Left lung (tissue), 14 donors: ENCODE measurements at places on chromosomes 11 and 22. TPM values are rescaled to one million over a fixed set of nuclear protein-coding genes. Genes with fewer than 3 reads are reported as not detected.

The GAS2 gene
- polyA plus RNA-seq, result 9.9 TPM

The RHBDD3 gene
- polyA plus RNA-seq, result 28.5 TPM

DNA sequence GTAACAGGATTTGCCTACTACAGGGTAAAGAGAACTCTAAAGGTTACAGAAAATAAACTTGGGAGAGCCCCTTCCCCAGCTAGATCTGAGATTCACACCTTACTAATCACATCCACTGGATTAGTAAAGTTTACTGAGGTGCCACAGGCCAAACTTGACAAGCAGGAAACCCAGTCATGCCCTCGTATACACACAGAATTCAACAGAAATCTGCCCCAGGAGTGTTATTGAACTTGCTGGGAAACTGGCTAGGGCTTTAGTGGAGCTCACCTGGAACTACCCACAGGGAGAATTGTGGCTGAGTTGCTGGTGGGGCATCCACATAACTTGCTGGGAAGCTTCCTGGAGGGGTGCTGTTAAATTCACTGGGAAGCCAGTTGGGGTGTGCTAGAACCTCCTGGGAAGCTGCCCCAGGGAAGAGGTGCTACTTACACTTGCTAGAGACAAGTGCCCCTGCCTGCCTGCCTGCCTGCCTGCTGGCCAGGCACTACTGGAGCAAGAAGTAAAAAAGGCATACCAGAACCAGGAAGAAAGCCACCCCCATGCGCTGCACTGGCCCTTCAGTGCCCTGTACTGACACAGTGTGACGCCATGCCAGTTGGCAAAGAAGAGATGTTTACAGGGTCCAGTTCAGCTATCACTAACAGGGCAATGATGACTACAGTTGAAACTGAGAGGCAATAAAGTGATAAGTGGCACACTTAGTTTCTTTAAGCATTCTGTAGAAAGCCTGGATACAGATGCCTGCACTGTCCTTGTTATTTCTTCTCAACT is 106.5 kb downstream of the ALX4 start:
- no peak for DNase-seq

The CCDC15 gene
- 10.1 TPM for polyA plus RNA-seq

DNA sequence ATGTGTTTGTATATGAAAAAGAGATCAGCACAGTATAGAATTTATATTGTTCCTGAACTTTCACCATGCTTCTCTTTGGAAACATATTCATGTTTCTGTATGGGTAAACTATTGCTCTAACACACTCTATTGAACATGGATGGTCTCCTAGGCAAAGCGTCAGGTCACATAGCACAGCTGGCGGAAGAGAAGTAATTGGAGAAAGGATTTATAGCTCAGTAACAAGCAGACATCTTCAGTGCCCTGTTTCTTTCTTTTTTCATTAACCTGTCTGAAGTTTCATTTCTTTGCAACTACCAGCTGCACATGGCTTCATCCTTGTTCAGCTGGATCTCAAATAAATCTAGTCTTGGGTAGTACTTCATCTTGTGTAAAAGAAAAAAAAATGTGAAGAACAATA is 84.4 kb upstream of the TRPC6 start:
- DNase-seq, result peak; percentile 57

DNA sequence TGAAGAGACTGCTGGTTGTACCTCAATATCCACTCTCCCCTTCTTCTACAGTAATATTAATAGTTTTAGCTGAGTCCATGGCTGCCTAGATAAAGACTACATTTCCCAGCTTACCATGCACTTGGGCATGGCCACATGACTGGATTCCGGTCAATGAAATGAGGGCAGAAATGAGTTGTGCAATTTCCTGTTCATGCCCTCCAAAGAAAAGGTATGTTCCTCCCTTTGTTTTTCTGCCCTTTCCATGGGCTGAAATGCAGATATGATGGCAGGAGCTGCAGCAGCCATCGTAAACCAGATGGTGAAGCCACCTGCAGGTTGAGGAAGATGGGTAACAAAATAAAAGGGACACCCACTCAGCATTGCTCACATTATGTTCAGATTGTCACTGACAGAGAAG is 15.3 kb upstream of the ELFN2 start:
- no peak for DNase-seq

DNA sequence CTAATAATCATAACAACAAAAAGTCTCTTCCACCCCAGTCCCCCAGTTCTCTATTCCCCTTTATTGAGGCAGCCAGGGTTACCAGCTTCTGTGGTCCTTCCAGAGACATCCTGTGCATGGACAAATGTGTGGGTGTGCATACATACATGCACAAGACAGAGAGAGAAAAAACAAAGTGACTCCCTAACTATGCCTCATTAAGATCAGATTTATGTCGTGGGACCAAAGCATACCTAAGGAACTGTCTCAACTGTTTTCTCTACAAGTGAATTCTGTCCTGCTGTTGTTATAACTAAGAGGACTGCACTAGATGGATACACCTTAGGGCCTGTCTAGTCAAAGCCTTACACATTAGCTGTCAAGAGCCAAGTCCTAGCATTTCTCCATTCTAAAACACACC is 106.7 kb downstream of the MRTFA start:
- no peak for DNase-seq

The SHANK2 gene
- 25.5 TPM for polyA plus RNA-seq

DNA sequence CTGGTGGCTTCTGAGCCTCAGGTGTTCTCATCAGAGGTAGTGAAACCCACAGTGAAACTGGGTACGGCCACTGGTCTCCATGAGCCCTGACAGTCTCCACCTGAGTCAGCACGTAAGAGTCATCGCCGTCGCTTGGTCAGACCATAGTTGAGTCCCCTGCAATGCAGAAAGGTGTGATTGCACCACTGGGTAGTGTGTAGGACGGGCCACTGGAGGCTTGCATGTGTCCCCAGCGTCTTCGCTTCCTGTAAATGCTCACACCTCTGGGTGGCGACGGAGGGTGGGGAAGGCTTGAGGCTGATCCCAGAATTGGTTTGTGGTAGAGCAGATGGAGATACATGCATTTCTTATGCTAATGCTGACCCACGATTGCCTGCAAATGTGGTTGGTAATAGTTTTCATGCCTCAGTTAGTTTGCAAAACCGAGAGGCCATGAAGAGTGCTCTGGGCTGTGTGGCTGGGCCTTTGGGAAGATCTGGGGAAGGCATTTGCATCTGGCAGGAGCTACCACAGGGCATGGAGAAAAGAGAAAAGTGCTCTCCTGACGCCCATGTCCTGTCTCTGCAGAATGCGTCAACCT is 26.5 kb downstream of the CTTN start:
- DNase-seq, result no peak

The KCNK7 gene
- polyA plus RNA-seq, result 0.54 TPM

GRCh38 chr11:92122561-92122960 is 102.1 kb upstream of the FAT3 start:
- DNase-seq, result no peak

DNA sequence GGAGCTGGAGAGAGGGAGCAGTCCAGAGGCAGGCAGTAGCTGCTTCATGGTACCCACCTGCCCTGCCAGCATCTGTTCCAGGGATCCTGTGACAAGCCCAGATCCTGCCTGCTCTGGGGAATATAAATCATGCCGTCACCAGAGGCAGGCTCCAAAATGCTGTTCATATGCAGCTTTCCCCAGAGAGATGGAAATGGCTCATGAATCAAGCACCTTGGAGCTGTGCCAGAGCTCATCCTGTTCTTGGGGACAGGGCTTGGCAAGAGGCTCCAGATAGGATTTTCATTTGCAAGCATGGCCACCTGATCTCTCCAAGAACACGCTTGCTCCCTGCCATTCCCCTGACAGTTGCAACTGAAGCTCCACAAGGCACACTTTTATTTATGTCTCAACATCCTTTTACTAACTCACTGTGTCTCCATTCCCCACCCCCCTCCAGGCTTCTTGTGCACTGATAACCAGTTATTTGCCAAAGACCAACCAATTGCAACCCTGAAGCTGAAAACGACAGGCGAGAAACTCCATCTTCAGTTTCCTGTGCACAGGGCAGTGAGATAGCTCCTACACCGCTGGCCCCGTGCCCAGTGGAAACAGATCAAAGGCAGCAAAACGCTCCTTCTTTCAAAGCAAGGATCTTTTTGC is 115.8 kb upstream of the PITPNB start:
- no peak for DNase-seq

DNA sequence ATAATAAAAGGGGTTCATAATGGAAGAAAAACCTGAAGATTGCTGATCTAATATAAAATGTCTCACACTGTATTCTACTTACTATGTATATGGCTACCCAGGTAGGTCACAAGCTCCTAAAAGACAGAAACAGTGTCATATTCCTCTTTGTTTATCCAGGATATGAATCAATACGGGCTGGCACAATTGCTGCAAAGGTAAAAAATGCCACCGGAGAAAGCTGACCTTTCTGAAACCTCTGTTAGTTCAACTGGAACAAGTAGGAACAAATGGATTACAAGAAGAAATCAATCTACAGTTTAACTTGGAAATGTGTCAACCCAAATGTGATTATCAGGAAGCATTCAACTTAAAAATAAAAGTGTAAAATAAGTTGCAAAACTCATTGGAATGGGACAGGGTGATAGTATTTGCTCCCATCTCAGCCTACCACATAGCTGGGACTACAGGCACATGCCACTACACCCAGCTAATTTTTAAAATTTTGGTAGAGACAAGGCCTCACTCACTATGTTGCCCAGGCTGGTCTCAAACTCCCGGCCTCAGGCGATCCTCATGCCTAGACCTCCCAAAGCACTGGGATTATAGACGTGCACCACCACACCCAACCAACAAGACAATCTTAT is 27.6 kb downstream of the SLC35F2 start:
- DNase-seq, result no peak

DNA sequence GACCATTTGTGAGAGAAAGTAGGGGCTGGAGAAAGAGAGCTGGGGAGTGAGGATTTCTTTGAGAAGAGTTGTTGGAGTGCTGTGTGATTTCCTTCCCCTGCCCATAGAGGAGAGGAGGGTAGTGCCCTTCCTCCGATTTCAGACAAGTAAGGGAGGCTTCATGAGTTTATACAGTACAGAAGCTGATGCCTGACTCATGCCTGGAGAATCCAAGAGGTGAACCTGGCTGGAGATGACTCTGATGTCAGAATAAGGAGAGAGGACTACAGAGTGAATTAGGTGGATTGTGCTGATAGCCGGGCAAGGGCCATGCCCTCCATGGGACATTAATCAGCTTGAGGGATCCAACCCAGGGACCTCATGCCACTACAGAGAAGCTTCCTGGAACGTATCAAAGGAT is 91.6 kb downstream of the FAR1 start:
- no peak for DNase-seq

DNA sequence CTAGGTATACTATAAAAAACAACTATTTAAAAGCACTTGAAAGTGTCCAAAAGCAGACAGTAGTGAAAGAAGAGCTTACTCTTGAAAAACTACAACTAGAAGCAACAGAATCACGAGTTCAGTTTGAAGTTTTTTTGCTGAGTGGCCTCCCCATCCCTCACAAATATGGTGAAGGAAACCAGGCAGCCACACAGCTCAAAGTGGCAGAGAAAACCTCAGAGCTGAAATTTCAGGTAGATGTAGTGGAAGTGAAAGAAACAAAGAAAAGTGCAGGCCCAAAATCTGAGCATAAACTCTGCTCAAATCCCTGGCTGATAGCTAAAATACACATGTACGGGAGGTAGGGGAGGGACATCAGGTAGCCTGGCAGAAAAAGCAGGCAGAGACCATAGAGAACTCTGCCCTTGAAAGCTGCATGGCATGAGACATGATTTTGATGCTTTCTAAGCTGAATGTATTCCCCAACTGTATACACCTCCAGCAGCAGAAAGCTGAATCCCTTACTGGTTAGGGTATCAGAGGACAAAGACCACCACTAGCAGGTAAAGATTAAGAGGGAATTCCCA is 12.1 kb downstream of the BTBD10 start:
- DNase-seq, result no peak

The FAT3 gene
- 63.2 TPM for polyA plus RNA-seq

DNA sequence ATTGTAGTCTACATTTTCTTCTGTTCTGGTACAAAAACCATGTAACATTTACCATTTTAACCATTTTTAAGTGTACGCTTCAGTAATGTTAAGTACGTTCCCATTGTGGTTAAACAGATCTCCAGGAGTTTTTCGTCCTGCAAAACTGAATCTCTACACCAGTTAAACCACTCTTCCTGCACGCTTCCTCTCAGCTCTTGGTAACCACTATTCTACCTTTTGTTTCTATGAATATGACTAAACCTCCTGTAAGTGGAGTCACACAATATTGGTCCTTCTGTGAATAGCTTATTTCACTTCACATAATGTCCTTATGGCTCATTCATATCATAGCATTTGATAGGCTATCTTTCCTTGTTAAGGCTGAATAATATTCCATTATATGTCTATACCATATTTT is 7.1 kb upstream of the EXT2 start:
- no peak for DNase-seq

DNA sequence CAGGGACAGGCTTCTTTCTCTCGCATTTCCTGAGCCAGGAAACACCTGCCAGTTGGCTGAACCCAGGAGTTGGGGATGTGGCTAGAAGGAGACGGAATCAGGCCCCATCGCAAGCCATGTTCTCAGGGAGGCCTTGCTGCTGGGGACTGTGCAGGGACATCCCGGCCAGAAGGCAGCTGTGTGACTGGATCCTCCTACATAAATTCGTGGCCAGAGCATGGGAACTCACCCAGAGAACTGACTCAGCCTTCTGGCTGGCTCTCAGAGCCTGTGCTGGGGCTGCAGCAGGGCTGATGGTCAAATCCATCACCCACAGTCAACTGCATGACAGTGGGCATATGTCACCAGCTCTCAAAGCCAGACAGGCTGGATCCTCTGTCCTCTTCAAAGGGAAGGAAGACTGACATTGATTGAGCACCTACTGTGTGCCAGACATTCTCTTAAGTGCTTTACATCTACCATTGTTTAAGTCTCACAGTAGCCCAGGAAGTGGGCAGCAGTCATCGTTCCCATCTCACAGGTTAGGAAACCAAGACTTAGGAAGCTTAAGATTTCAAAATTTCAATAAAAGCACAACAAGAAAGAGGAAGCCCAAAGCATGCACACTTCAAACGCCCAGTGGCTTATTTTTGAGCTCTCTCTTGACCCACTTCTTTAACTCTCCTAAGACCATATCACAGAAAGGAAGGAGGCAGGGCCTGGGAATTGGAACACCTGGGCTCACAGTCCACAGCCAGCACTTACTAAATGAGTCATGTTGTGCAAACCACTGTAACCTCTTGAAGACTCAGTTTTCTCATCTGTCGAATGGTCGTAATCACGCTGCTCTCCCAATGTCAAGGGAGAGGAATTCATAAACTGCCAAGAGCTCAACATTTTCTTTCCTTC is 30.9 kb upstream of the CACNG2 start:
- no peak for DNase-seq

The UPB1 gene
- 2.3 TPM for polyA plus RNA-seq

The SLC22A8 gene
- polyA plus RNA-seq, result 0.40 TPM

DNA sequence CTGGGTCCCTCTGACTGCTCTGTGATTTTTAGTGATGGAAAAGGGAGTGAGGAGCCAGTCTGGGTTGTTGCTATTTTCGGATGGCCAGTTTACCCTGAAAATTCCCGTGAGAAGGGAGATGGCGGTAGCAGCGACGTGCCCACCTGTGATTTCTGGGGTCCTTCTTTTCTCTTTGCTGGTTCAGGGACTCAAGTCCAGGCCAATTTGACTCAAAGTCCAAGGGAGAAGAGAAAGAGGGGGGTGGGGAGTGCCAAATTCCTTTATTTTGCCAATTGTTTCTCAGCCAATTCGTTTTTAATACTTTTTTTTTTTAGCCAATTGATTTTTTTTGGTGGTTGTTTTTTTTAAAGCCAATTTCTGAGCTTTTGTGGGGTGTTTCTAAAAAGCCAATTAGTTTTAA is 6.9 kb downstream of the IGF2 start:
- DNase-seq, result no peak

GRCh38 chr11:46347637-46348311 is 511 bp downstream of the DGKZ start:
- peak; percentile 87 for DNase-seq

The C11orf65 gene
- polyA plus RNA-seq, result 2.3 TPM

- DNase-seq, result no peak
These were observed 2.6 kb downstream of the TBC1D10A start for GRCh38 chr22:30324014-30324730.

The ZNF215 gene
- polyA plus RNA-seq, result 0.66 TPM
